DMS 273 treated with DMSO at 0.1 percent for 48 hours (cell line): ENCODE measurements at places on chromosomes 2 and 18.
A peak's percentile ranks its signal among the peaks of the same experiment; 100 is the strongest.

GRCh38 chr18:60329131-60329530 is 43.4 kb downstream of the MC4R start:
- DNase-seq, result no peak

DNA sequence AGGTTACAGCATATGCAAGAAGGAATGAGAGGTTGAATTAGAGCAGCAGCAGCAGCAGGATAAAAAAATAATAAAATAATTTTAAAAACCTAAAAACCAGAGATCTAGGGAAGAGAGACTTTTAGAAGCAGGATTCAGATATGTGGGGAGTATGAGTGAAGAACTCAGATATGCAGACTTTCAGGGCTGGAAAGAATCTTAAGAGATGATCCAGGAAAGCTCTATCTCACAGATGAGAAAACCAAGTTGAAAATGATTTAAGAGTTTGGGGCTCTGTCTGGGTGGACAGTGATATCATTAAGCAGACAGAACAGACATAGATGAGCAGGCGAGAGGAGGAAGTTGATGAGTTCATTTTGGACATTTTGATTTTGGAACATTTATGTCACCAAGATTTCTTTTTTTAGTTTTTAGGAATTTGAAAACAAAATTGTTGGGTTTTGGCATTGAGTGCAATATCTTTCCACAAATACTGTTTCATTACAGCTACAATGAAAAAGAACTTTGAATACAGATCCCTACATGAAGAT is 31.8 kb downstream of the BCL2 start:
- no peak for DNase-seq

DNA sequence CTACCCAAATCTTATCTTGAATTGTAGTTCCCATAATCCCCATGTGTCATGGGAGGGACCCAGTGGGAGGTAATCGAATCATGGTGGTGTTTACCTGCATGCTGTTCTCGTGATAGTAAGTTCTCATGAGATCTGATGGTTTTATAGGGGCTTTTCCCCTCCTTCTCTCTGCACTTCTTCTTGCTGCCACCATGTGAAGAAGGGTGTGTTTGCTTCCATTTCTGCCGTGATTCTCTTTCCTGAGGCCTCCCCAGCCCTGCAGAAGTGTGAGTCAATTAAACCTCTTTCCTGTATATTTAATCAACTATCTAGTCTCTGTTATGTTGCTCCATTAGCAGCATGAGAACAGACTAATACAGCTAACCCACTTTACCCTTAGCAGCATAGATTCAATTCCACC is 37.6 kb downstream of the CDC42EP3 start:
- no peak for DNase-seq

DNA sequence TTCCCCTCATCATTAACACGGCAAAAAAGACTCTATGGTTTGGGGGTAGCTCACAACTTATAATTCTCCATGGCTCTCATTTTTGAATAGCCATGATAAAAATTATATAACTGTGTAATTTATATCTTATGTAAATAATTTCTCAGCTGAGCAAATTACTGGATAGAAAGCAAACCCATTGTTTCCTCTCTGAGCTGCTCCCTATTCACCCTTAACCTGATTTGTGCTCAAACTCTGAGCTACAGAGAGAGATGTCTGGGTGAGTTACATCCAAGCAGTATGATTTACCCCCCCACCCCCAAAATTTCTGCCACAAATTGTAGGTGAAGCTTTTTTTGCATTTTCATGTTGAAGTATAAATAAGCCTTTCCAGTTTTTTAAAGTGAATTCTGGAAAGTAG is 123.7 kb downstream of the TFCP2L1 start:
- DNase-seq, result no peak

GRCh38 chr2:63052411-63053080 is 1.9 kb downstream of the OTX1 start:
- no peak for DNase-seq

GRCh38 chr2:211545582-211545981 is 989.2 kb downstream of the CPS1 start:
- DNase-seq, result no peak

GRCh38 chr2:71150082-71150816 is 19.8 kb downstream of the MPHOSPH10 start:
- no peak for DNase-seq

- DNase-seq, result no peak
Measured at GRCh38 chr18:77069482-77069881, 63.1 kb downstream of the MBP start.

DNA sequence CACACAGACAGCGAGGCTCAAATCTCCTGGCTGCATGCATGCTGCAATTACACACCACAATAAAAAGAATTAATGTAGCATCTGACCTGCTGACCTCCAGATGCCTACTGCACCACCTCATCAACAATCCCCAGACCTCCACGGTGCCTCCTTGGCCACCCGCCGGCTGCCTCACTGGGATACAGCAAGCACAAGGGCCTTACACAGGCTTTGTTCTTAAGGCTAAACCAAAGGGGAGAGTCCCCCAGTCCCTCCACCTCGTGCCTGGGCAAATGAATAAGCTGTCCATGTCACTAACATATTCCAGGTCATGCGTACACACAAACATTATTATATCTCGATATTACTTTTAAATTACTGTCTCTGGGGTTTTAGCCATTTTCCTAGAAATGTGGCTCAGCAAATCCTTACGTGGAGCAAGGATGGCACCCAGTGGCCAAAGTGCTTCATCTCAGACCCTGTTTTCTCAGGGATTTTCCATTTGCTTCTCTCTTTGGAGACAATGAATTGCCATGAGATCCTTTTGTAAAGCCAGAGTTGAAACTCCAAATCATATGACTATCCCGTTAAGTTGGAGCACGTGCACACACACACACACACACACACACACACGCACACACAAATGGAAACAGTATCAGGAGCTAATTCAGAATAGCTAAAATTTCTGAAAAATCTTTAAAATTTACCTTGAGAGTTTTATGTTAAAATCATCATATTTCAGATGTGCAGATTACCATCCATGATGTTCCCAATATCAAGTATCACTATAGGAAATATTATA is 313.8 kb downstream of the PDE11A start:
- peak; percentile 31 for DNase-seq

GRCh38 chr2:214233164-214233563 is 177.7 kb upstream of the VWC2L start:
- no peak for DNase-seq
